Large intestine (tissue), 12 donors: ENCODE measurements at places on chromosomes 7 and 10. TPM values are rescaled to one million over a fixed set of nuclear protein-coding genes. Genes with fewer than 3 reads are reported as not detected.

Gene DTX2
- 17.4 TPM for polyA plus RNA-seq

DNA sequence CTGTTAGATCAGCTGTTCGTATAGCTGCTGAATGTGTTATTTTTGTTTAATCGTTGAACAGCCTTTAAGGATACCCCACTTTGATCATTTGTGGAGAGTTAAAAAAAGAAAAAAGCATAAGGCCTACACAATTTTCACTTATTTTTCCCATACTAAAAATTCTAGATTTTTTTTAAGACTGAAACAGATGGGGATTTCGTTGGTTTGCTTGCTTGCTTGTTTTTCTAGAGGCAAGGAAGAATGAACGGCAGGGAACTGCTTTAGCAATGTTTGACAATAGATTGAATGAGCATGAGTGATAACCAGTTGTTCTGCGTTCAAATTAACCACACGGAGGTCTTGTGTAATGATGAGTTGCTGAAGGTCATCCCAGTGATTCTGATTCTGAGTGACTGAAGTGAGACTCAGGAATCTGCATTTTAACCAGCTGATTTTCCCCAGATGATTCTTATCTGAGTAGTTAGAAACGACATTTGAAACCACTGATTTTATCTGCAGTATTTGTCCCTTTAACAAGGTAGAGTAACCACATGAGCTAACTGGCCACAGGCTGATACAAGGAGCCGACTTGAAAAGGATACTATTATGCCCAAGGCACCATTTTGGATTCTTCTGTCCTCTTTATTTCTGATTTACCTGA is 85.9 kb downstream of the GPR37 start:
- no peak for DNase-seq
- no peaks in the 10 kb centered on the region for H3K4me1 ChIP-seq
- H3K36me3 ChIP-seq: no peaks in the 10 kb centered on the region

Gene FGFR2
- 23.6 TPM for polyA plus RNA-seq

- no peak overlapping the region for H3K4me3 ChIP-seq
- no peaks in the 10 kb centered on the region for H3K36me3 ChIP-seq
- no peak overlapping the region for H3K27ac ChIP-seq
- H3K4me1 ChIP-seq: no peaks in the 10 kb centered on the region
- no peaks in the 10 kb centered on the region for H3K27me3 ChIP-seq
Observed at GRCh38 chr7:12909483-12909882, 222.1 kb downstream of the ARL4A start.

Gene RBP4
- 33.9 TPM for polyA plus RNA-seq
